ENCODE measurements at places on chromosomes 1 and 21.

DNA sequence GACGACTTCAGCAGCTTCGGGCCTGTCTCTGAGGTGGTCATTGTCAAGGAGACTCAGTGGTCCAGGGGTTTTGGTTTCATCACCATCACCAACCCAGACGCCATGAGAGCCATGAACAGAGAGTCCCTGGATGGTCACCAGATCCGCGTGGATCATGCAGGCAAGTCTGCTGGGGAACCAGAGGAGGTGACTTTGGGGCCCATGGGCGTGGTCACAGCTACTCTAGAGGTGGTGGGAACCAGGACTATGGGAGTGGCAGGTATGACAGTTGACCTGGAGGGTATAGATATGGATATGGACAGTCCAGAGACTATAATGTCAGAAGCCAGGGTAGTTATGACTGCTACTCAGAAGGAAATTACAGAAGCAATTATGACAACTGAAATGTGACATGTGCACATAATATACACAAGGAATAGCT is 19.3 kb upstream of the METTL13 start:
- no peak for DNase-seq

GRCh38 chr21:42654179-42654912 is 925 bp downstream of the PDE9A start:
- no peak for DNase-seq

- DNase-seq: no peak
These were observed 122.4 kb downstream of the LACTBL1 start for GRCh38 chr1:22850281-22850680.

- DNase-seq: no peak
These were observed 120.2 kb upstream of the KCNE2 start for GRCh38 chr21:34243562-34243961.

DNA sequence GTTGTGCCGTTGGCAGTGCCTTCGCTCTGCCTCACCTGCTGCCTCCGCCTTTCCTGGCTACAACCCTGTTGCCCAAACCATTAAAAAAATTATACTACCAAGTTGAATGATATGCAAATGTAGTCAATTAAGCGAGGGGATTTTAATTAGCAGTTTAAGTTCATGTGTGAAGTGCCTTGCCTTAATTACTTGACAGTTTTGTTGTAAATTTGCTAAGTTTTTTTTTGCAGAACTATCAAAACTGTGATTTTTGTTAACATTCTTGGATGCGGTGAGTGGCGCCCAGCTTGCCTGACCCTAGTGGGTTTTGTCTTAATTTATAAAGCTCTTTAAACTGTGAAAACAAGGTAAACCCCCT is 10.9 kb downstream of the SKI start:
- no peak for DNase-seq

- DNase-seq: peak; percentile 29
These were observed 745 bp downstream of the MAGI3 start for GRCh38 chr1:113390871-113391648.

- DNase-seq: no peak
These were observed 87.7 kb downstream of the NPHP4 start for GRCh38 chr1:5904551-5904950.

DNA sequence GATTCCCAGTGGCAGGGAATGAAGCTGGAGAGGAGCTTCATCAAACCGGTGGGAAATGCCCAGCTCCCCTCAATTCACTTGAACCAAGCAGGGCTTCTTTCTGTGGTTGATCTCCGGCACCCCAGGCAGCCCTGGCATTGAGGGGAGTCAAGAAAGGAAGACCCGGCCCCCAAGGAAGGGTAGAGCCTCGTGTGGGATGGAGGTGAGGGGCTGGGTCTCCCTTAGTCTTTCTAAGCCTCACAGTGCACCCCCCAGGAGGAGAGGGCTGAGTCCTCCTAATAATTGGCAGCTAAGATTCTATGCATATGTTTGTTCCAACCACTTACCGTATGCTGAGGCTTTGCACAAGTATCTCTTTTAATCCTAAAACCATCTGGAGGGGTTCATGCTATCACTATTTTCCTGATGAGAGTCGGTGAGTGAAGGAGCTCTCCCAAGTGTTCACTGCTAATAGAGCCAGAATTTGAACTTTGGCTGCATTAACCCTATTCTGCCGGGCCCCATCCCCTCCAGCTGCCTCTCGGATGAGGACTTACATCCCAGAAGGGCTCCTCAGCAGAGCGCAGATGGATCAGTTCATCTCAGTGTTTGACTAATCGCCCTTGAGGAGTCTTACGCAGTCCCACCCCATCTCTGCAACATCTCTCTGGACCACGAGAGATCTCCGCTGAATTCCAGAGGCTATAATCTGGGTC is 33.1 kb upstream of the TMEM51 start:
- DNase-seq: no peak

DNA sequence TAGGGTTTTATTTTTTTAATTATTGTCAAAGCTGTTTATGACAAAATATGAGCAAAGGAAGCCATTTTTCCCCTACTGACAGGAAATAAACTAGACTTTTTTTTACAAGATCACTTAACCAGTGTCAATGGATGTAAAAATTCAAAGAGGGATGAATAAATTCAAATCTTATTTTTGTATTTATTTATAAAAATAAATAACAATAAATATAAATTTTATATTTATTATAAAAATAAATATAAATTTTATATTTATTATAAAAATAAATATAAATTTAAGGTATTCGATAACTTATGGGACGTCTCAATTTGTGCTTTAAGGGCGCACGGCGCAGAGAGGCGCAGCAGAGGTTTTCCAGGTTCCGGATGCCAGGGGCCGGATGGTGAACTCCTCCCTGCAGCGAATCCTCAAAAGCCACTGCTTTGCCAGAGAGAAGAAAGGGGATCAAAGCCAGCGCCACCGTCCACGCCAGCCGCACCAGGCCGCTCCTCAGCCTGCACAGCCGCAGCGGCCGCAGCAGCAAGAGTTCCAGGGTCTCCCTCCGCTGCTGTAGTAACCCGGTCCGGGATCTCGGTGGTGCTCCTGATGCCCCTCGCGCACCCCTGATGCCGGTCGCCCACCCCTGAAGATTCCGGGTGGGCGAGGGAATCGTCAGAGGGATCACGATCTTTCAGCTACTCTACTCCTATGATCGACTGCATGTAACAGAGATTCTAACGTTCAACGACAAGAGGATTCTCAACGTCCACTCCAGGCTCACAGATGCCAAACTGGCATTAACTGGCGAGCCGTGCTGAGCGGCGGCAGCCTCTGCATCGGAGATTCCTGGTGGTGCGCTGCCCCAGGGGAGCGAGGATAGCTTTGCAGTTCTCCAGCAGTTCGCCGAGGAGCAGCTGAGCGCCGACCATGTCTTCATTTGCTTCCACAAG is 28.5 kb upstream of the RLF start:
- no peak for DNase-seq

DNA sequence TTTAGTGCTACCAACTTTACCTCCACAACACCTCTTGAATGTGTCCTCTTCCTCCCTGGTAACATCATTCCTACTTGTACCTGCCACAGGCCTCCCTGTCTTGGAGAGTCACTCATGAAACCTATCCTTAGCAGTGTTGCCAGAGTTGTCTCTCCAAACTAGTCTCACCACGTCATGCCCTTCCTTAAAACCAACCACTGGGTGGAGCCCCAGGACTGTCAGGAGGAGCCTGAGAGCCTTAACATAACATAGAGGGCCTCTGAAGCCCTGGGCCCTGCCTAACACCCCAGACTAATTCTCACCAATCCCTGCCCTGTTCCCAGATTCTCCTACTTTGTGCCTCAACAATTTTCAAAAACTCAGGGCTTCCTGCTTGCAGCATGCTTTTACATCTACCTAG is 65.3 kb downstream of the ZNF697 start:
- no peak for DNase-seq

- DNase-seq: no peak
These were observed 23.7 kb downstream of the RGS2 start for GRCh38 chr1:192832492-192832891.

- no peak for DNase-seq
These were observed 51.7 kb upstream of the MYOCOS start for GRCh38 chr1:171570295-171570694.

DNA sequence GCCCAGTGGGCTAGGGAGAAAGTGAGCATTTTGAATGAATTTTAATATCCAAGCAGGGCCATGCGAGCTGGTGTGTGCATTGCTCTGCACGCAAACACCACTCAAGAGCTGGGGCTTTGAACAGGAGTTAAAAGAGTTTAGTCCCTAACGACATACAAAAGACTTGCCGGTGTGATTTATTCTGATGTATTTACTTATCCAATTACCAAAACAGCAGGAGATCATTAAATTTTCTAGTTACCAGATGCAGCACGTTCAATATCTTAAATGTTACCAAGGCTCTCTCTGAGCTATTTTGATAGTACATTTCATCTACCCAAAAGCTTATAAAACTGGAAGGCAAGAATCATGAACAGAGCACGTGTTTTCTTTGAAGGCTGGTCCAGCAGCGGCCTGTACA is 30.0 kb upstream of the DMRTA2 start:
- DNase-seq: no peak

- no peak for DNase-seq
These were observed 127.1 kb downstream of the PCNX2 start for GRCh38 chr1:233168384-233168783.

- no peak for DNase-seq
These were observed 78.4 kb downstream of the PROX1 start for GRCh38 chr1:214066190-214066589.

- no peak for DNase-seq
These were observed 8.7 kb downstream of the FUBP1 start for GRCh38 chr1:77970192-77970591.

DNA sequence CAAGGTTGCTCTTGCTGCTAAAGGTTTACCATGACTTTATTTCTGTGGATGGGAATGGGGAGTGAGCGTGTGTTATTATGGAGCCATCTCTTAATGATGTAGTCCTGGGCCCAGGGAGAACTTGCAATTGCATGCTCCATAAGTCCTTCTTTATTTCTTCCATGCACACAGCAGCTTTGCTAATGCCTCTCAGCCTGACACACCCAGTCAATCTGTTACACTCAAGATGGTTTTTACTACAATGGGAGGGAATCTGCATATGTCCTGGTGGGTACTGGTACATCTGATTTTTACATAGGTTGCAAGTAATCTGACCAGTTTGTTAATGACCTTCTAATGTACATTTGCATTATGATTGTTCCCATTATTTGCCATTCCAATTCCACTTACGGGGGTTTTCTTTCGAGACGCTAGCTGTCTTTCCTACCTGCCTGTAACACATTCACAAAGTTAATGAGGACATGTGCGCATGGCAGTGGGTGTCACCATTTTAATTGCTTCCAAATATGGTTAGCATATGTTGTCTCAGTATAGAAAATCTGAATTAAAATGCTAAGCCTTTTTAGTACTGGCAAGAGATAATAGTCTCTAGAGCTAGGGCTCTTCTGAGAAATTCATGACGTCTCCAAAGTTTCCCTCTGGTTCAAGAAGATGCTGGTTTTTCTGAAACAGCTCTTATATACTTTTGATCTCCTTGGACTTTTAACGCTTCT is 188.2 kb downstream of the GRIK1 start:
- no peak for DNase-seq

DNA sequence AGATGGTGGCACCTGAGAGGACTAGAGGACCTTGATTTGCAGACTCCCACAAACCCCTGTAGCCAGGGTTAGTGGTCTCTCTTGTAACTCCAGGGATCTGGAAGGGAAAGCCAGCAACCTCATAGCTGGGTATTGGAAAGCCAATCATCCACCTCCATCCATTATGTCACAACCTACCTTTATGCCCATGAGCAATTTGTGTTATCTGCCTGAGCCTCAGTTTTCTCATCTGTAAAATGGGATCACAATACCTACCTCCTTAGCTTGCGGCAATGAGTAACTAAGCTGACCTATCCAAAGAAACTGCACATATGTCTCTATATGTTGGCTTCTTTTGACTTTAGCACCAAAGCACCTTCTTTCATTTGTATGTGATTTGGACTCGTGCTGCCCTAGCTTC is 14.5 kb downstream of the DLGAP3 start:
- DNase-seq: no peak

- DNase-seq: no peak
These were observed 34.4 kb downstream of the TMCC2 start for GRCh38 chr1:205261946-205262691.

GRCh38 chr1:212401838-212402582 is 12.7 kb downstream of the PACC1 start:
- no peak for DNase-seq

DNA sequence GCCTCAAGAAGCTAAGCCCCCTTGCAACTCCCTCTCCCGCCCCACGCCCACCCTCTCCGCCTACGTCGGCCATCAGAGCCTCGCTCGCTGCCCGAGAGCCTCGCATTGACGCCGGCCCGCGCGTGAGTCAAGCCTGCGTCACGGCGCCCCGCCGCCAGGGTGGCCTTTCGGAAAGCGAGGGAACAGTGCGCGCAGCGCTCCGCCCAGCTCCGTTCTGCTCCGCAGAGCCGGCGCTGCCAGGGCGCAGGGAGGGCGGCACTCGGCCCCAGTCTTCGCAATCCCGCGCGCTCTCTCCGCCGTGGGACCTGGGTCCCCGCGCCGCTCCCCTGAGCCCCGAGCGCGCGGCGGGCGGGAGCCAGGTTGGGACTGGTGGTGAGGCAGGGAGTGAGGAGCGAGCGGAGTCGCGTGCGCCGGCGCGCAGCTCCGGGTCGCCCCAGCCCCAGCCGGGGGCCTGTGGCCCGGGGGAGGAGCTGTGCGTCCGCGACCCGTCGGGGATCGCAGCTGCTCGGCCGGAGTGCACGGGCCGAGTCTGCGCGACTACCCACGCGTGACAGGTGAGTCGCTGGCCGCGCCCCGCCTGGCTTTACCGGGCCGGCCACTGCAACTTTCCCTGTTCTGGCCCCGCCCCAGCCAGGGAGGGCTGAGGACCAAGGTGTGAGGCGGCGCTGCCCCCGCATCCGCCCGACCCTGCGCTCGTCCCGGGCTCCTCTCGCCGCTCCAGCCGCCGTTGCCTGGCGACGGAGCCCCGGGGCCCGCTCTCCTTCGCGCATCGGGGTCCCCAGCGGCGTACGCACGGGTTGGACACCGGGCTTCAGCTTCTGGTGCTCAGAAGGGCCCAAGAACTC is at the start of gene SLC6A17:
Gene SLC6A17, plus strand, starts transcription at position 165 of the 845 bp plus-strand sequence. CDS start 16,436 bp downstream, outside the sequence.
- no peak for DNase-seq

- DNase-seq: no peak
These were observed 7.9 kb upstream of the MRPS15 start for GRCh38 chr1:36471830-36472641.

GRCh38 chr1:159211331-159212136 is 6.9 kb downstream of the ACKR1 start:
- peak; percentile 12 for DNase-seq

- DNase-seq: no peak
These were observed 3.2 kb downstream of the C1orf226 start for GRCh38 chr1:162384601-162385279.

DNA sequence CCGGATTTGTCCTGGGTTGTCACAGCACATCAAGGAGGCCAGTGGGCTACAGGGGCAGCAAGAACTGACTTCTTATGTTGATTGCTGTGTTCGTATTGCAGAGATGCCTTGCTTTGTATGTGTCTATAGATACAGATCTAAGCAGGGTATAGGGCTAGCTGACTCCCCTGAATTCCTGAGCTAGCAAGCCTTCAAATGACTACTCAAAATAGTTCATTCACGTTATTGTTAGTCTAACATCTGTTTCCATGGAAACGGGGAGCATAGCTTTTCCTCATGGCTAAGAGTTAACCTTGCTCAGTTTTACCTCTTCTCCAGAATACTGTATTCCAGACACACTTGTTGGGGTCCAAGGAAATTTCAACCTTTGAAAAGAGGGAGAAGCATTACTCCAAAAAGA is 24.1 kb downstream of the TRIM45 start:
- no peak for DNase-seq
